Stimulated activated CD8-positive, alpha-beta memory T cell treated with anti-CD3 and anti-CD28 coated beads, Interleukin-4, amount 100 ng/mL, for 1 hour (primary cell): ENCODE measurements at places on chromosomes 11 and 22.

GRCh38 chr22:24285245-24285644 is 14.6 kb downstream of the SPECC1L start:
- no peak for DNase-seq

- DNase-seq, result no peak
These were observed 52.1 kb upstream of the CRYBB3 start for GRCh38 chr22:25147642-25147928.

DNA sequence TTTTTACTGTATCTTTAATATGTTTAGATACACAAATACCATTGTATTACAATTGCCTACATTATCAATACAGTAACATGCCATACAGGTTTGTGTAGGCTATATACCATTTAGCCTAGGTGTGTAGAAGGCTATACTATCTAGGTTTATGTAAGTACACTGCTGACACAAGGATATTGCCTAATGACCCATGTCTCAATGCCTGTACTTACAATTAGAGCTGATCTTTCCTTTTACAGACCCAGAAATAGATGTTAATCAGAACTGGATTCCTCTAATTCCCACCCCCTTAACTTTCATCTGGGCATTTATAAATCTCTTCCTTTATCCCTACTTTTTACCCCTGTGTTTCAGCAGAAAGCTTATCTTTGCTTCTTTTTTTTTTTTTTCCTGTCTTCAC is 229.5 kb downstream of the METTL15 start:
- no peak for DNase-seq

- DNase-seq, result no peak
These were observed 19.9 kb downstream of the OR8G5 start for GRCh38 chr11:124276081-124276480.

DNA sequence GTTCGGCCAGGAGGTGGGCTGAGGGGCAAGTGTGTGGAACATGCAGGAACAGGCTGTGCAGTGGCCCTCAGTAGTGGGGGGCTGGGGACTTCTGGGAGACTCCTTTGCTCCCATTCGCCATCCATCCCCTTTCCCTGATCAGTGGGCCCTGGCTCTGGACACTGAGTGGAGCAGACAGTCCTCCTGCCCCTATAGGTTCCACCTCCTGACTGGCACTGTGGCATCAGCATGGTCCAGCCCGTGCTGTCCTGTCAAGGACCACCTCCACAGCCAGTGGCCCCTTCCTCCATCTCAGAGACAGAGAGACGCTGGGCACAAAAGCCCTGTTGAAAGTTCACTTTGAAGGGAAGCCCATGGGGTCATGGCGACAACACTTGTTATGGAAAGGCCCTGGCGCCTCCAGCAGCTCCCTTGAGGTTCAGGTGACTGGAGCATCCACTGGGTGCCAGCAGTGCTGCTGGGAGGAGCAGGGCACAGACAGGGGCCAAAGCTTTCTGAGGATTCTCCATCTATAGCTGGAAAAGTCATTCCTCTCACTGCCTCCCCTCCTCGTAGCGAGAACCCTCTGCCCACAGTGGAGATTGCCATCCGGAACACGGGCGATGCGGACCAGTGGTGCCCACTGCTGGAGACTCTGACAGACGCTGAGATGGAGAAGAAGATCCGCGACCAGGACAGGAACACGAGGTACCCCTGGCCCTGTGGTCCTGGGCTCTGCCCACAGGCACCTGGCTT is 5.6 kb downstream of the DERL3 start:
- DNase-seq, result no peak

- no peak for DNase-seq
These were observed 720 bp upstream of the MPZL2 start for GRCh38 chr11:118264569-118265465.
